ENCODE measurements at places on chromosomes 5 and 9.
A peak's percentile ranks its signal among the peaks of the same experiment; 100 is the strongest.

DNA sequence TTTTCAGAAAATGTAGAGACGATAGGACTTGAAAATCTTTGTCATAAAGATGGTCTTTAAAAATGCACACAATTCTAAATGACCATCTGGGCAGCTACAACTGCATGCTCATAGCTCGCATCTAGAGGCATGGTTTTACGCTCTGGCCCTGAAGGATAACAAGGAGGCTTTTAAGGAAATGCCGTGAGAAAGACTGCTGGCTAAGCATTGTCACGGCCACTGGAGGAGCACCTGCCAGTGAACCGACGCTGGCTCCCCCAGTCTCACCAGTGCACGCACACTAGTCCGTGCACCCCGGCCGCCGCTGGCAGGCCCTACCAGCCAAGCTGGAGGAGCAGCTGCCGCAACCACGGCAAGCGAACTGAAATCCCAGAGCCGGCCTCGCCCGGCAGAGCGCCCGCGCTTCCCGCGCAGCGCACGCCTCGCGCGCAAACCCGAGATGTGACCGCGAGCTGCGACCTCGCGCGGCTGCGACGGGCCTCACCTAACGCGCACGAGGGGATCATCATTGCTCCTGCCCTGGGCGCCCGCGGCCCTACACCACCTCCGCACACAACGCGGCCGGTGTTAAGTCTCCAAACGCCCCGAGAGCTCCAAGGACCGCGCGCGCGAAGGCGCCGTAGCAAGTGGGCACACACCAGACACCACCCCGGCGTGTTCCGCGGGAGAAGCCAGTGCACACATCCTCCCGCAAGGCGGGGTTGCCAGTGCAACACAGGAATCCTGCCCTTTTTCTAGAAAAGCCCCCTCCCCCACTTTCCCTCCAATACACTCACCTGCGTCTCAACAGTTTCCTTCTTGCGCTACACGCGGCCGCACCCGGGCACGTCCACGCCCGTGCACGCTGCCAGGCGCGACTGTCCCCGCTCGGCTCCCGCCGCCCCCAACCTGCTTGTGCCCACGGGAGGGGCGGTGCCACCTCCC lies 5.3 kb downstream of the ELAVL2 start:
- no peak for DNase-seq

- no peak for DNase-seq
Observed at GRCh38 chr9:99173570-99174504, 47.9 kb downstream of the ALG2 start.

DNA sequence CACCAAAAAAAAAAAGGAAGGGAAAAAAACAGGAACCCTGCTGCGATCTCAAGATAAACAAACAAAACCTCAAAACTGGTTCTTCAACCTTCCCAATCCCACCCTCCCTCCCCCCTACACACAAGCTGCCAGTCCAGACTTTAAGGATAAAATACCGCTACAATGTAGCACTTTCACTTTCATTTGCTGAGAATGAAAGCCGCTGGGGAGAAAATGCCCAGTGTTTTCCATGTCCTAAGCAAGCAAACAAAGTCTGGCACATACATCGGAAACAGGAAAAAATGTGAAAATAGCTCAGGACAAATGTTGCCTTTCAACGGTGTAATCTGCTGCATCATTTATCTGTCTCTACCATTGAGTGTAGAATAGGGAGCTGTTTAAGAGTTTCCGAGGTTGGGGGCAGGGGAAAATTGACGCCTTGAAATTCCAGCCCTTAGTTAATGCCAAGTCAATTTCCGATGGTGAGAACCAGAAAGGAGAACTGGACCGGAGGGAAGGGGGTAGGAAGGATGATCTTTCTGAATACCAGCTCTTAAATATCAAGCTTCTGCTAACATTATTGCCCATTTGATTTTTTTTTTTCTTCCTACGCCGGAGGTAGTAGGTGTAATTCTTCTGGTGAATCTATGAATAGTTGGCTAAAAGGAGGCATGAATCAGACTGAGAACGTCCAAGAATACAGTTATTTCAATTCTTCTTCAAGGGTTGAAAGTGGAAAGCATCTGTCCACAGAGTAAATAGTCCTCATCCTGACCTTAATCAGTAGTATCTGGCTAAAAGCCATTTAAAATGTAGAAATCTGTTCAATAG lies 1.2 kb upstream of the ADAMTS6 start:
- no peak for DNase-seq

DNA sequence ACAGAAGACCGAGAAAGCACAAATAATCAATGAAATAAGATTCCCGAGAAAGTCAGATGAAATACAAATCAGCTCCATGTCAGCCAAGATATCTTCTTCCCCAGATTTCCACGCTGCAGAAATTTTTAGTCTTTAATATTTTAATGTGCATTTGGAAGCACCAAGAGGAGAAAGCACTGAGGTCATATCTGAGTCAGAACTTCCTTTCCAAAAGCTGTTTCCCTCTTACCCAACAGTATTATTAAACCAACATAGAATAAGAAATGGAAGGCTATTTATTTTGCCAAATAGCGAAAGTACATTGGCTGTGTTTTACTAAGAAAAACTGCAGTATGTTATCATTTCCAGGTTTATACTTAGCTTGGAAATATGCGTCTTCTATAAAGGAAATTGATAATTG lies 772.1 kb upstream of the CDH9 start:
- DNase-seq = no peak

- peak; percentile 16 for DNase-seq
Observed at GRCh38 chr5:65663804-65664521, 39.1 kb downstream of the SHLD3 start.
